ENCODE measurements at places on chromosomes 6 and 20.

- no peak for DNase-seq
These were observed 8.8 kb downstream of the TMEM244 start for GRCh38 chr6:129852257-129852858.

- DNase-seq = no peak
These were observed 23.1 kb downstream of the SPATA2 start for GRCh38 chr20:49892260-49892659.

DNA sequence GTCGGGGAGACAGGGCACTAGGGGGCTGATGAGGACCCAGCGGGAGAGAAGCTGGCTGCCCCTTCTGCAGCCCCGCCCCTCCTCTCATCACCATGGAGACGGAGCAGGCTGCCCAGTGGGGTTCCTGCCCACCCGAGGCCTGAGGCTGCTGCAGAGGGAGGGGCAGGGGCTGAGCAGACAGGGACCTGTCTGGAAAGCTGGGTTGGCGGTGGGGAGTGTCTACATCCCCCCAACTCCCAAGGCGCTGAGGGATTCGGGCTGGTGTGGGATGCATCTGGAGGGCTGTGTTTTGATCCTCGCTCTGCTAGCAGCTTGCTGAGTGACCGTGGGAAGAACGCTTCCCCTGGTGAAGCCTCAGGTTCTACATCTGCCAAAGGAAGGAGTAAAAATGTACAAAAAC is 1.2 kb upstream of the BPI start:
- no peak for DNase-seq

- peak; percentile 9 for DNase-seq
These were observed 251.6 kb downstream of the HACE1 start for GRCh38 chr6:104608101-104608500.

GRCh38 chr6:127954082-127954481 is 53.2 kb upstream of the THEMIS start:
- DNase-seq = no peak

DNA sequence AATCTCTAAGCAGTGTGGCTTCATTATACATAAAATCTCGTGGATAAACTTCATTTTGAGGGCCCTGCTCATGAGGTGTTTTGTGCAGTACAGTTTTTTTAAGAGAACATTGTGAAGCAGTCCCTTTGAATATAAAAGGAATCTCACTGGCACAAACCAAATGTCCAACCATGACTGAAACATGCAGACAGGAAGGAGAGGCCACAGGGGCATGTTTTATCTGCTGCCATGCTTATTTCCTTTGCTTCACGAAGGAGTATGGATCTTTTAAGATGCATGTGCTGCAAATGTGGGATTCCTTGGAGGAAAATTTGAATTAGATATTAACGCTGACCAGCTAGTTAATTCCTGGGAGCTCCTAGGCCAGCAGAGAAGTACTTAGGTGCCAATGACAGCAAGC is 192.3 kb downstream of the DST start:
- DNase-seq = no peak

DNA sequence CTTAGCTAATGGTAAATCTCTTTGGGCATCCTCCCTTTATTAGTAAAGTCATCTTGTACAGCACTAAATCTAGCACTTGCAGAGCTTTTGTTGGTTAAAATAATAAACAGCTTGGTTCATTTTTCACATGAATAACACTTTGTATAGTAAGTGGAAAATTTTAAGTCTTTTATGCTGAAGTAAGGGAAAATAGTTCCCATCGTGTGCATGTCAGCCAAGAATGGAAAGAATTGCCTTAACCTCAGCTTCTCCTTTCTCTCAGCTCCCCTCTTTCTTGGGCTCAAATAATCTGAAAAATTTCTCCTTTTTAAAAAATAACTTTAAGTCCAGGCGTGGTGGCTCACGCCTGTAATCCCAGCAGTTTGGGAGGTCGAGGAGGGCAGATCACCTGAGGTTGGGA is 16.6 kb downstream of the SNRPC start:
- DNase-seq = no peak

GRCh38 chr6:78909391-78909790 is 42.0 kb downstream of the IRAK1BP1 start:
- DNase-seq = peak; percentile 50

DNA sequence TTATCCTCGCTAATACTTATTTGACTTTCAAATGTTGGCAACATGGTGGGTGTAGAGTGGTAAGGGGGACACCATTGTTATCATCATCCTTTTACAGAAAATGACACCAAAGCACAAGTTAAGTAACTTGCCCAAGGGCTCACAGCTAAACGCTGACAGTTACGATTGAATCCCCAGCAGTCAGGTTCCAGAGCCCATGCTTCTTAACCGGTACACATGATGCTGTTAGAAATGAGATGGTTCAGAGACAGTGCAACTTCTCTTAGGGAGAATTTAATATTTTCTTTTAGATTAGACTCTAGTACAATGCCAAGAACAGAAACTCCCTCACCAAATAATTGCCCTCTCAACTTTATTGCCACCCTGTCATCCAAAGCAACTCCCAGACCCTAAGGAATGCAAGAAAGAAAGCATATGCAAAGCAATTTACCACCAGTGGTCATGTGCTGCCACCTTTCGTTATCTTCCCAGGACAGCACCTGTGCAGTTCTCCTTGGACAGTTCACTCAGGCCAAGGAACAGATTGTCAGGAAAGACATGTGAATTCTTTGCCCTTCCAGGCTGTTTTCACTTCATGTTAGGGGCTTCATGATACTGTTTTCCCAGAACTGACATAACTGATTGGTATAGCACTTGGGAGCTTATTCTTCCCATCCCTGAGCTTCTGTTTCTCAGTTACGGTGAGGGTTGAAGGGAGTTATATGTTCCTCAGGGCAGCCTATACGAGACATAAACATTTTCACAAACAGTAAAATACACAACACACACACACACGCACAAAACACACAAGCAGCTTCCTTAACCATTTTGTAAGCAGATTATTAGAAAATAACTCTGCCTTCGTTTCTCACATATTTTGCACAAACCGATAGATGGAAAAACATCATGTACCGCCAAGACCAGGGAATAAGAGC is 5.1 kb downstream of the HLA-DMA start:
- no peak for DNase-seq

GRCh38 chr6:130982941-130983456 is 80.0 kb downstream of the EPB41L2 start:
- no peak for DNase-seq

- DNase-seq = no peak
These were observed 136.2 kb upstream of the CCN2 start for GRCh38 chr6:132087391-132087790.

- DNase-seq = no peak
These were observed 34.0 kb upstream of the VSTM2L start for GRCh38 chr20:37868851-37869333.

- peak; percentile 16 for DNase-seq
These were observed 19.5 kb upstream of the RSPH4A start for GRCh38 chr6:116596815-116597214.

DNA sequence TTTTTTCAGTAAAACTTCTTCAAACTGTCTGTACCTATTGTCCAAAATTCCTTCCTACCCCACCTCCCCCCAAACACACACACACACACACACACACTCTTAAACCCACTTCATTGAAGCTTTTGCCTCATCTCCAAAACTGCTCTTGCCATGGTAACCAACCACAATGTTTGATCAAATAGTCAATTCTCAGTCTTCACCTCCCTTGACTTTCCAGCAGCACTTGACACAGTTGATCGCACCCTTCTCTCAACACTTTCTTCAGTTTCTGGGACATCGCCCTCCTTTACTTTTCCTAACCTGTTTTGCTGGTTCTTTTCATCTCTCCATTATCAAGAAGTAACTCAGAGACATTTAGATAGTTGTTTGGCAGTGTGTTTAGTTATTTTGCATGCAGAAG is 71.5 kb upstream of the COL21A1 start:
- no peak for DNase-seq

GRCh38 chr6:2141644-2142290 is 103.6 kb downstream of the GMDS start:
- no peak for DNase-seq

- no peak for DNase-seq
These were observed 53.0 kb upstream of the ANKEF1 start for GRCh38 chr20:9981829-9982228.

GRCh38 chr6:160812097-160812496 is 110.1 kb downstream of the PLG start:
- DNase-seq = no peak

DNA sequence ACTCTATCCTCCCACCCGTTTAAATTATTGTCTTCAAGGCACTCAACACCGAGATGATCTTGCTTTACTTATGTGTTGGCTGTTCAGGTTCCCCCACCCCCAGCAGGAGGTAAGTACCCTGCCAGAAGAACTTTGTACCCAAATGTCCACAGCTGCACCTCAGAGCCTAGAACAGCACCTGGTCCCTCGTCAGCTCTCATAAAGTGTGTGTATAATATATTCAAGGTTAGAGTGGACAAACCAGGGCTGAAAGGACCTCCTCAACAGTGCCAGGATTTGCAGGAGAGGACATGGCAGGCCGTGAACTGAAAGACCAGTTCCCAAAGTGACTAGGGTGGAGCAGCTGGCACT is 5.9 kb upstream of the CPXM1 start:
- no peak for DNase-seq

- no peak for DNase-seq
These were observed 45.7 kb downstream of the RNASET2 start for GRCh38 chr6:166910601-166911000.

GRCh38 chr6:75334266-75335040 is 49.9 kb upstream of the TMEM30A start:
- DNase-seq = no peak

GRCh38 chr20:46406986-46407670 is 713 bp upstream of the ELMO2 start:
- peak; percentile 78 for DNase-seq

GRCh38 chr20:35680452-35681183 is 15.9 kb upstream of the CPNE1 start:
- peak; percentile 49 for DNase-seq

GRCh38 chr20:52943185-52943841 is 28.8 kb upstream of the TSHZ2 start:
- DNase-seq = no peak

GRCh38 chr6:154653853-154654252 is 79.4 kb upstream of the SCAF8 start:
- DNase-seq = no peak

DNA sequence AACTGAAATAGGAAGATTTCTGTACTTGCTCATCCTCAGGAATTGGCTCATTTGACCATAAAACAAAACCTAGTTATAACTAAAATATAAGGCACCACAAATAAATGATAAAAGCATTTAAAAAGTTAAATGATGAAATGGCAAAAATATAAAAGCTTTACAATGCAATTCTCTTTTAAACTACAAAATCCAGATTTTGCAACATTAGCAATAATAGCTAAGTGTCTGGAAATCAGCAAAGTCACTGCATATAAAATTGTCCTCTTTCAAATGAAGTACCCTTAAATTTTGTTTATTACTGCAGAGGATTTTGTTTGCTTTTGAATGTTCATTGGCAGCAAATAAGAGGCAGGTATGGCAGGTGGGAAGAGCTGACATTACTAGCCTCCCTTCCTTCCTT is 270.4 kb upstream of the RSPO3 start:
- DNase-seq = no peak

- no peak for DNase-seq
These were observed 193.2 kb downstream of the TBC1D7 start for GRCh38 chr6:13135152-13135551.

- DNase-seq = no peak
These were observed 33.1 kb downstream of the CDS2 start for GRCh38 chr20:5159928-5160327.

DNA sequence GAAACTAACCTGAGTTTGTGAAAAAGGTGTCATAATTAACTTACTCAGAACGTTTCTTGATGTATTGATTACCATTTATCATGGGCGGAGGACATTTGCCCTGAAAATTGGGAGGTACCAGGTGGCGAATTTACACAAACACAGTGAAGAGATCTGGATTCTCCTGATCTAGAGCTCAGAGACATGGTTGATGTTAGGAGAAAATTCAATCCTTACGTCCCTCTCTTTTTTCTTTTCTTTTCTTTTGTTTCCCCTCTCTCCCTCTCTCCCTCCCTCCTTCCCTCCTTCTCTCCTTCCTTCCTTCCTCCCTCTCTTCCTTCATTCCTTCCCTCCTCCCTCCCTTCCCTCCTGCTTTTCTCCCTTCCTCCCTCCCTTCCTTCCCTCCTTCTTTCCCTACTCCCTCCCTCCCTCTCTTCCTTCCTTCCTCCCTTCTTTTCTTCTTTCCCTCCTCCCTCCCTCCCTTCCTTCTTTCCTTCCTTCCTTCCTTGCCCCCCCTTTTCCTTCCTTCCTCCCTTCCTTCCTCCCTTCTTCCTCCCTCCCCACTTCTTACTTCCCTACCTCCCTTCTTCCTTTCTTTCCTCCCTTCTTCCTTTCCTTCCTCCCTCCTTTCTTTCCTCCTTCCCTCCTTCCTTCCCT is 234.1 kb downstream of the OTOR start:
- no peak for DNase-seq

DNA sequence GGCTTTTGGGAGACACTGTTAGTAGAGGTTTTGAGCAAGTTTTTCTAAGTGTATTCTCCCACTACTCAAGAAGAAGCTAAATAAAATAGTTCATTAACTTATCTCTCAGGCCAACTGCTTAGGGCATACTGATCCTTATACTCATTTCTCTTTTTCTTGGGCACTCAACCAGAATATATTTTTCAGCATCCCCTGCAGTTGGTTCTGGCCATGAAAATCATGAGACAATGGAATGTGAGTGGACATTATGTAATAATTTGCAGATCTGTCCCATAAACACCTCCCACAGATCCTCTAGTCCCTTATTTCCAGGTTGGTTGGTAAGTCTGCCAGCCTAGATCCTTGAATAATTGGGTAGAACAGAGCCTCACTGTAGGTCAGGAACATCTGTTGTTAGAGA is 136.7 kb downstream of the AIG1 start:
- DNase-seq = no peak
